ENCODE measurements at places on chromosomes 7 and 10. TPM values are rescaled to one million over a fixed set of nuclear protein-coding genes. Genes with fewer than 3 reads are reported as not detected.

IDI2 gene
- not detected for total RNA-seq

NANOS1 gene
- 0.79 TPM for total RNA-seq

PLEKHS1 gene
- total RNA-seq, result not detected

SHOC2 gene
- total RNA-seq, result 30.3 TPM

GIMAP7 gene
- total RNA-seq, result not detected

Measured in bronchial epithelial cell (primary cell).